ENCODE measurements at places on chromosomes 6 and 20.

- DNase-seq, result no peak
Observed at GRCh38 chr20:58585753-58586540, 65.1 kb upstream of the STX16 start.

- no peak for DNase-seq
Observed at GRCh38 chr20:56409521-56409920, 2.5 kb upstream of the CASS4 start.

GRCh38 chr6:11983306-11983705 is 28.8 kb upstream of the HIVEP1 start:
- DNase-seq, result no peak

GRCh38 chr6:88785478-88785877 is 177.9 kb downstream of the RNGTT start:
- DNase-seq, result no peak

DNA sequence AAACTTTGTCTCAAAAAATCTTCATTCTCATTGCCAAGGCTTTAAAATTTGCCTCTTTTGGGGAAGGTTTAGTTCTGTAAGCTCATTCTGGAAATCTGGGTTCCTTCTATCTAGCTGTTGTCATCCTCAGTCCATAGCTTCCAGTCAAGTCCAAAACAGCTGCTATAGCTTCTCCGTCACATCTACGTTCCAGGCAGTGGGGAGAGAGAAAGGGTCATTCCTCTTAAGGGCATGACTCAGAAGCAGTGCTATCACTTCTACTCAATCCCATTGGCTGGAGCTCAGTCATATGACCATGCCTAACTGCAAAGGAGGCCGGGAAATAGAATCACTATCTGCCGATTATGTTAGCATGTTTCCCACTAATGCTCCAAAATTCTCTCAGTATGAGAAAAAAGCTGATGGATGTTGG is 141.4 kb upstream of the PTPN1 start:
- no peak for DNase-seq

DNA sequence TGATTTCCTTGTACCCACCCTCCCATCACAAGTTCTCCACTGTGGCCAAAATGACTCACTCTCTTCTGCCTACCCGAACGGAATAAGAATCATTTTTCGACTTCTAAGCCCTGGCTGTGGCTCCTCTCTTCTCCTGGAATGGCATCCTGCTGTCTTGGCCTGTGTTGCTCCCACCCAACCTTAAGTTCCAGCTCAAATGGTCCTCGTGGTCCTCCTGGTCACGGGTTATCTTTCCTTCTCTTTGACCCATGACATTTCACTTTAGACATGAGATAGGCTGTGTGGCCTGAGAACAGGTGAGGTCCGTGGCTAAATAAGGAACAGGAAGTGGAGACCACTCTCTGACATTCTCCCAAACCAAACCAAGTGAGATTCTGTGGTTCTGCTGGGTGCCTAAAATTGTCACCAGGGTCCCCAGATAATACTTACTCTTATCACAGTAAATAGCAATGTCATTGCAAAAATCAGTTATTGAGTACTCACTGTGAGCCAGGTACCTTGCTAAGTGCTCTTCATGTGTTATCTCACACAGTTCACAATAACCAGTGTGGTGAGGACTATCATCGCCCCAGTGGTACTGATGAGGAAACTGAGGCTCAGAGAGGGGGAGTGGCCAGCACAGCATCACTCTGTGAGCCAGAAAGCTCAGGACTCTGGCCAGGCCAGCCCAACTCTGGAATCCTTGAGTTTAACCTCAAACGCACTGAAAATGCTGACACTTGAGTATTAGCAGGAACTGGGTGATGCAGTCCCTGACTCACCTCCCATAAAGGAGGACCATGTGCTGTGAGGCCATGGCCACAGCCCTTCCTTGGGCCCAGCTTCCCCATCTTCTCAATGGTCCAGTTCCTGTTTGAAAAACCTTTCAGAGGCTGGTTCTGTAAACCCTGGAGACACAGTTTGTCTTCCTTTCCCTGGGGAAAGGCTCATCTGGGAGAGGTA is 74.8 kb upstream of the SIRPA start:
- no peak for DNase-seq

DNA sequence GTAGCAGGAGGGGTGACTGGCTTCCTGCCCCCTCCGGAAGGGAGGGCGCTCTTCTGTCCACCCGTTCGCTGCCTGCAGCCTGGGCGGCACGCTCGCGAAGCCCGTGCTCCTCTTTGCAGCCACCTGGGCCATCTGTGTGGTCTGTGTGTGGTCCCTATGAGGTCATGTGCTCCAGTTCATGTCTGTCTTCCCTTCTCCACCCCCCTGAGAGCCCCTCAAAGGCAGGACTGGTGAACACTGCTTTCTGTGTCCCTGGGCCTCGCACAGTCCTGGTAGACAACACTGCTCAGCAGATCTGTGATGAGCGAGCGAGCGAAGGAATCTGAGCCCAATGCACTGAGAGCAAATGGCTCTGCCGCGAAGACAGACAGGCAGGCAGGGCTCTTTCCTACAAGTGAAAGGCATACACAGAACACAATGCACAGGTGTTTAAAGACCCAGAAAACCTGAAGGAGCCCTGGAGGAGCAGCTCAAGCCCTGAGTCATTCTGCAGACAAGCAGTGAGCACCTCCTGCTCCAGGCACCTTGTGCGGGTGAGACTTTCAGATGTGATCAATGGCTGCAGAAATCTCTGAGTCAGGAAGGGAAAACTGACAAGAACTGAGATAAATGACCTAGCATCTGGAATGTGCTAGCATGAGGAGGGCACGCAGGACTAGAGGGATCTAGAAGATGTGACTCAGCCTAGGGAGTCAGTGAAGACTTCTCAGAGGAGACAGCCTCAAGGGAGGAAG is 27.1 kb downstream of the PPP1R3G start:
- no peak for DNase-seq

GRCh38 chr6:119340796-119341487 is 8.6 kb downstream of the MAN1A1 start:
- peak; percentile 15 for DNase-seq

DNA sequence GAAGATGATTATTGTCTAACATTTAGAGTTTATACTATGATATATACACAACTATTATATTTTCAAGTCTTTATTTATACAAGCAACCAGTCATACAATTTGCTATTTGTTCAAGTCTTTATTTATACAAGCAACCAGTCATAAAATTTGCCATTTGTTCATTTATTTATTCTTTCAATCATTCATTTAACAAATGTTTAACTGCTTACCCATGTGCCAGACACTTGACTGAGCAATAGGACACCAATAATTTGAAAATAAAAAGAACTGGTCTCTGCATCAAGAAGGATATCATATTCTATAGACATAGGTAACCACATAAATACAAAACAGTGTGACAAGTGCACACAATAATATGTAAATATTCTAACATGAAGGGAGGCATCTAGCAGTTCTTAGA is 20.3 kb downstream of the GRIK2 start:
- DNase-seq, result no peak

DNA sequence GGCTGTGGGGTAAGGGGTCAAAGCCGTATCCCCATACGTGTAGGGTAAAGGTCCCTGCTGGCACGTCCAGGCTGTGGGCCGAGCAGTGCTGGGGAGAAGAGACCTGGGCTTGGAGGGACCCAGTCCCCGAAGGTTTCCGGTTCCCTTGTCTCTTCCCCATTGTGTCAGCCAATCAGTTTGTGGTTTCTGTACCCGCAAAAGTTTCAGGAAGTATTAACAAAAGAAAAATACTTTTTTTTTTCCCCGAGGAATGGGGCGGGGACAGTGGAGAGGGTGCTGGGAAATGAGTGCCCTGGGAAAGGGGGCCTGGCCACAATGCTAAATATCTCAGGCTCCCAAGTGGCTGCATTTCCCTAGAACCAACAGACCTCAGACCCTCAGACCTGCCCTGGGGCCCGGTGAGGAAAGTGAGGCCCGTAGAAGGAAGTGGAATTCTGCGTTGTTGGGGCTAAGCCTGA is 15.2 kb upstream of the AMD1 start:
- no peak for DNase-seq

DNA sequence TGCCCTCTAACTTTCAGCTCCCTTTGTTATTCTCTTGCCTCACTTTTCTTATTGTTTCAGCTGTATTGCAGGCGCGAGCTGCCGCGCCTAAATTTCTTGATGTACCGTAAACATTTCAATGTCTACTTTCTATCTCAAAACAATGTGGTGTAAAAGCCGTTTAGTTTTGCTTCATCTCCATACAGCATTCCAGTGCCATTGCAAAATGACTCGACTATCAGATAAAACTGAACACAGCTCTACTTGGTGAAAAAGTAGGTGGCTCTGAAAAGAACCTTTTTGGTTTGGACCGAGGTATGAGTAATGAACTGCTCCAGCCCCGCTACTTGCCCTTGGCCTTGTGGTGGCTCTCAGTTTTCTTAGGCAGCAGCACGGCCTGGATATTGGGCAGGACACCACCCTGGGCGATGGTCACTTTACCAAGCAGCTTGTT is 74.6 kb downstream of the OR2B2 start:
- no peak for DNase-seq

- DNase-seq, result no peak
Observed at GRCh38 chr6:49416195-49416594, 46.9 kb downstream of the MMUT start.

- peak; percentile 33 for DNase-seq
Observed at GRCh38 chr20:42530855-42531448, 658.8 kb downstream of the PTPRT start.

DNA sequence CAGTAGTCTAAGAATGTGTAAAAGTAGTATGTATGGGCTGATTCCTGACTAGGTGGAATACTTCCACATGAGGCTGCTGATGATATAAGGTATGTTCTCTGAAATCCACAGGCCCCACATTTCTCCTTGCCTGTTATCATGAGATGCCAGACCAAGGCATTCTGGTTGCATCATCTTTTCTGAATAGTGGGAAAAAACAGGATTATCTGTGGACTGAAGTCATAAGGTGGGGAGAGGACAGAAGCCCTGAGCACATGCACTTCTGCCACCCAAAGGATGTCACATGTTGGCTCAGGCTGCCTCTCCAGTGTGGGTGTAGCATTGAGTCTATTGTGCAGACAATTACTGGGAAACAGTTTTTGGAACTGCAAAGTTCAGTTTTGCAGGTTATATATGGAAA is 184.5 kb upstream of the RAB32 start:
- no peak for DNase-seq

DNA sequence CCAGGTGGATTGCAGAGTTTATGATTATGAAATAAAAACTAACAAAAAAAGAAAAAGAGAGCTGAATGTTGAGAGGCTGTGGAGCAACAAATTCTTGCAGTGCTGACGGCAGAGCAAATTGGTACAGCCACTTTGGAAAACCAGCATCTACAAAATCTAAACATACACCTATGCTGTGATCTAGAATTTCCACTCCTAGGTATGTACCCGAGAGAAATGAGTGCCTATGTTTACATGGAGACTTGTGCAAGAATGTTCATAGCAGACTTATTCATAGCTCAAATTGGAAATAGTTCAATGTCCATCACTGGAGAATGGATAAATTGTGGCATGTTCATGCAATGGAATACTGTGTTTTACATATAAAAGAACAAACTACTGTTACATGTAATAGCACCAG is 3.0 kb upstream of the BLCAP start:
- DNase-seq, result no peak

- no peak for DNase-seq
Observed at GRCh38 chr6:72911463-72912155, 289.7 kb downstream of the KCNQ5 start.

DNA sequence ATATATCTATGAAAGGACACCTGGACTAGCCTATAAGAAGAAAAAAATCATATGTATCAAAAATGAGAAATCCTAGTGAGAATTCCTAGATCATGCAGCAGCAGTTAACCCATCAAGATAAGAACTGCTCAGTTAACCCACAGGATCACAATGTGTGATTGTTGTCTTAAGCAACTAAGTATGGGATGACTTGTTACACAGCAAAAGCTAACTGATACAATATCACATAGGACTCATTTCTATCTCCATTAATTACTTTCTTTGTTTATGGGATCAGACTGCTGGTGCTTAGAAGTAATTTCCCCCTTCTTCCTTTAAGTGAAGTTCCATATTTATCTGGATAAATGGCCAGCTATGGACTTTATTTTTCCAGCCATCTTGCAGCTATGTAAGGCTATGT is 280.8 kb upstream of the MARCKS start:
- DNase-seq, result no peak

- no peak for DNase-seq
Observed at GRCh38 chr20:52268184-52268749, 76.7 kb upstream of the ZFP64 start.

GRCh38 chr6:141208101-141208500 is 924.6 kb upstream of the GJE1 start:
- DNase-seq, result no peak

DNA sequence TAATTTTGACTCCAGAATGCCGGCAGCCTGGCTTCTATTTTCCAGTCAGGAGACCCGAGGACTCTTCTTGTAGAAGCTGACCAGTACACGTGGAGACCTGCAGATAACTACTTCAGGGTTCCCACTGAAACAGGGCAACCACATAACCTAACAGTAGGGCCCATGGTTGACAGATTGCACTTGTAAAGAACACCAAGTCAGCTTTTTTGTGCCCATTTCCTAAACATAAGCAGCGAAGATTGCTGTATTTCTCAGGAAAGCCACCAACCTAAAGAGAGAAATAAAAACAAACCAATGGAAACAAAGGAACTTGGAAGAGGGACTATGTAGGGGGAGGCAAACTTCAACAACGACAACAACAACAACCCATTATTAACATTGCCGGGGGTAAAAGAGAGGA is 50.1 kb upstream of the EDN3 start:
- DNase-seq, result no peak

GRCh38 chr20:50208085-50208491 is 17.5 kb downstream of the CEBPB start:
- no peak for DNase-seq

- DNase-seq, result peak; percentile 80
Observed at GRCh38 chr6:68634726-68635411, at the start of gene ADGRB3. TSS of gene ADGRB3 (plus strand) at chr6:68635282. CDS start at chr6:68638676, 3,394 bp downstream.

GRCh38 chr6:134954272-134955000 is 4.5 kb upstream of the ALDH8A1 start:
- no peak for DNase-seq

DNA sequence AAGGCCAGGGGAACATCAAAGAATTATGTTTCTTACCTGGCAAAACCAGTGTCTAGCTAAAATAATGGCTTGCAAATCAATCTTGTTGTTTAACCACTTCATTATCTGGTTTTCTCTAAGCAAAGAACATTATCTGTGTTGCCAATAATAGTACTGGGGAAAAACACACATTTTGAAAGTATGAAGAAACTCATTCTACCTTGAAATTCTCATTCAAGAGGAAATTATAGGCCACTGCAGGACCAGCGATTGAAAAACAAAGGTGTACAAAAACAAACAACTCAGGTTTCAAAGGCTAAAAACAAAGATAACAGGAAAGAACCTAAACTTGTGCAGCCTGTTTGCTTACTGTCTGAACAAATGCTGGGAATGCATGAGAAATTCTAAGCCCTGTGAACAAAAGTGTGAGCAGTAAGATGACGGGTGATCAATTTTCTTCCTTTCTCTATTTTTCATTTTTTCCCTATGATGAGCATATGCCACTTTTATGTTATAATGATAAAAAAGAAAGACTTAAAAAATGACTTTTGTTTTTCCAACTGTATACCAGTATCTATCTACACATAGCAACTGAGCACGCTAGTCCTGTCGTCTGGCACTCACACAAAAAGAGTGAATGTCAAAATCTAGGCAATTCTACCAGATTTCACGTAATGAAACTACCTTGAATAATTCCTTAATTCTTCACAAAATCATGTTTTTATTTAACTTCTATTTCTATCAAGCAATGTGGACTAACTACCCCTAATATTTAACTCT is 117.9 kb downstream of the SGK1 start:
- DNase-seq, result no peak
